ENCODE measurements at places on chromosomes 3 and 15.

GRCh38 chr3:60652829-60653228 is 598.4 kb downstream of the FHIT start:
- DNase-seq = no peak

DNA sequence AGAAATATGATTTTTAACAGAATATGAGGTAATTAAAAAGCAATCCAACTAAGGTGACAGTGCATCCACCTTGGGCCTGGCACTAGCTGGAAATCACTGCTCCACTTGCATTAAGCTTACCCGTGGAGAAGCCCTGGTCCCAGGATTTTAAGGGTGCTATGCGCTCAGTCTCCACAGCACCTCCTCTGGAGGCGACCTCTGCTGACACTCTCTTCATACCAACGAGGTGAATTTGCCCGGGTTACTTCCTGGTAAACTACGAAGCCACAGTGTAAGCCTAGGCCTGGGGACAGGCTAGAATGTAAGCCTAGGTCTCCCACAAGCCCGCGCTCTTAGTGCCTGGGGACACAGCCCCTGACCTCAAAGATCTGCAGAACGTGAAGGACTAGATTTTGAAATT is 793 bp downstream of the APOD start:
- DNase-seq = no peak

DNA sequence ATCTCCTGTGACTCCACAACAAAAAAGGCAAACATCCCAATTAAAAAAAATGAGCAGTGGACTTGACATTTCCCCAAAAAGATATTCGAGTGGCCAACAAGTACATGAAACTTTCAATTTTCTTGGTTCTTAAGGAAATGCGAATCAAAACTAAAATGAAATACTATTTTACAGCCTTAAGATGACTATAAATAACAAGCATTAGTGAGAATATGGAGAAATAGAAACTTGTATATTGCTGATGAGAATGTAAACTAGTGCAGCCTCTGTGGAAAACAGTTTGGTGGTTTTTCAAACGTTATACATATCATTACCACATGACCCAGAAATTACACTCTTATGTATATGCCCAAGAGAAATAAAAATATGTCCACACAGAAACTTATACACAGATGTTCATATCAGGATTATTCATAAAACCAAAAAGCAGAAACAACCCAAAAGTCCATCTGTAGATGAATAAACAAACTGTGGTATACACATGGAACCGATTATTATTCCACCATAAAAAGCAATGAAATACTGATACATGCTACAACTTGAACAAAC is 153.2 kb upstream of the GPR149 start:
- no peak for DNase-seq

- no peak for DNase-seq
These were observed 93.1 kb downstream of the FRMD5 start for GRCh38 chr15:44101944-44102343.

DNA sequence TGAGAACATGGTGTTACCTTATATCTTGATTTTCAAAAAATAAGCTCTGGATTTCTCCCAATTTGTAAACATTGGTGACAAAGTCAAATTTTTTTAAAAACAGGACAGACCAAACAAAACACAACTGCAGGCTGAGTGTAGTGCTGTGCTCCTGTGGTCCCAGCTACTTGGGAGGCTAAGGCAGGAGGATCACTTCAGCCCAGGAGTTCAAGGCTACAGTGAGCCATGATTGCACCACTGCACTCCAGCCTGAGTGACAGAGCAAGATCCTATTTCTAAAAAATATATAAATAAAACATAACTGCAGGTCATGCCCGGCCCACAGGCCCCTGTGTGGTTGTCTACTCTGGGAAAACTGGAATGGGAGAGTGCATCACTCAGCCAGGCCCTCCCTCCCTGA is 4.0 kb upstream of the ZXDC start:
- no peak for DNase-seq

GRCh38 chr3:139264375-139264774 is 79.4 kb upstream of the MRPS22 start:
- no peak for DNase-seq

GRCh38 chr3:60399292-60399691 is 852.0 kb downstream of the FHIT start:
- DNase-seq = no peak

DNA sequence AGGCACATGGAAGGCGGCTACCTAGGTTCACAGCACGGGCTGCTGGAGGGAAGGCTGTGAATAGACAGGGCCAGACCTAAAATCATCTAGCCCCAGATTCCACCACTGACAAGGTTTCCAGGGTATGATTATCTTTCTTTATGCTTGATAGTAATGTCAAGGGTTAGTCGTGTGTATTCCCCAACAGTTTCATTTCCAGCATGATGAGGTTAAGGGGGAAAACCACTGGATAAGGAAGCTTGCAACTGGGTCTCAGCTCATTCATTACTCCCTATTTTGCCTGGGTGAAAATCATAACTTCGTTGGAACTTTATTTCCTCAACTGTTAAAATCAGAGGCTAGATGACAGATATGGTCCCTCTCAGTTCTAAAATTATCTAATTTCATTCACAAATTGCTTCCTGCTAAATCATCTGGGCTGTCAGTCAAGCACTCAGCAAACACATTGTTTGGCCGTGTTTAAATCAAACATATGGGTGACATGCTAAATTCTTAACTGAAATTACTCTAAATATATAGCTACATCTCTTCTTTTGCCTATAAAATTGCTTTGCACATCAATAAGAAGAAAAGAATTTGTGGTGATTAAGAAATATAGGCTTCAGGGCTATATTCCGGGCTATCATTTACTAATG is 111.7 kb downstream of the CYP19A1 start:
- DNase-seq = no peak

DNA sequence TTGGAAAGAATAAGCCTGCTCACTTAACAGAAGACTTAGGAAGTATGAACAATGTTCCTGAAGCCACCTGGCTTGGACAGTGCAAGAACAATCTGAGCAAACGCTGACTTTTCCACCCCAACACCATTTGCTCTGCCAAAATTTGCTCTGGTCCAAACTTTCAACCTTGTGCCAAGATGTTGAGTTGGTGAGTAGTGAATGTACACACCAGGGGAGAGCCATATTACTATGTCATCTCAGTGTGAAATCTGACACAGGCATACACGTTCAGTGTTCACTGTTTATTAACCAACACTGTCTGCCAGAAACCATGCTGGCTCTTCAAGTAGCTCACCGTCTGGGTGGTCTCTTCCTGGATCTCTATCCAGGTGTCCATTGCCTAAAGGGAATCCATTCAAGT is 152.9 kb upstream of the LPP start:
- DNase-seq = no peak

DNA sequence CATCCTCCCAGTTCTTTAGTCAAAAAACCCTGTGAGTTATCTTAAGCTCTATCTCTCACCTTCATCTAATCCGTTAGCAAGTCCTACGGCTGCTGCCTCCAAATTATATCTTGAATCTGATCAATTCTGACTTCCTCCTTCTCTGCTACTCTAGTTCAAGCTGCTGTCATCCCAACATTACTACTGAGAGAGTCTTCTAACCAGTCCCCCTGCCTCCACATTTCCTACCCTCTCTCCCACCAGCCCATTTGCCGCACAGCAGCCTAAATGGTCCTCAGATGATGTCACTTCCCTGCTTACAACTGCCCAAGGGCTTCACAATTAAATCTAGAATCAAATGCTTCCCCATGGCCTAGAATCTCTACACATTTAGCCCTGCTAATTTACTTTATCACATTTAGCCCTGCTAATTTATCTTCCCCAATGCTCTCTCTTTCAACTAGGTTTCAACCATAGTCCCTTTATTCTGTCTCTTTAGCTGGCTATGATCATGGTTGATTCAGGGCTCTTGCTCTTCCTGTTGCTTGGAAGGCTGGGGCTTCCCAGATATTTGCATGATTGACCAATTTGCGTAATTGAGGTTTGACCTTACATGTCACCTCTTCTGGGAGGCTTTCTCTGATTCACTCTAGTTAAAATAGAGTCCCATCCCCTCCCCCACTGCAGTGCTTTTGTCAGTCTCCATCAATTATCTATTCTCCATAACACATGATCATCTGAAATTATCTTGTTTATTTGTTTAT is 11.0 kb upstream of the ARL14 start:
- DNase-seq = no peak

DNA sequence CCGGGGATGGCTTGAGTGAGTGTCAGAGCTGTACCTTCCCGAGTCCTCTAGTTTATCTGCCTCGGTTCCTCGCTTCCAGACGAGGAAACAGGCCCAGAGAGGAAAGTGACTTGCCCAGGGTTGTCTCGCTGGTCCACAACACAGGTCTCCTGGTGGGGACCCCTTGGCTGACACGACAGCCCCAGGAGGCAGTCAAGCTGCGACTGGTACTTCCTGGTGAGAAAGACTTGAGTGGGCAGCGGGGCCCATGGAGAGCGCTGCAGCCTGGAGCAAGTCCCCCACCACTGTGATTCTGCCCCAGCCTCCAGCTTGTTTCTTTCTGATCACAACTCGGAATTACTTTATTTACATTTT is 600 bp upstream of the CHRNA5 start:
- no peak for DNase-seq

- no peak for DNase-seq
These were observed 58.1 kb downstream of the RSRC1 start for GRCh38 chr3:158167737-158168557.

DNA sequence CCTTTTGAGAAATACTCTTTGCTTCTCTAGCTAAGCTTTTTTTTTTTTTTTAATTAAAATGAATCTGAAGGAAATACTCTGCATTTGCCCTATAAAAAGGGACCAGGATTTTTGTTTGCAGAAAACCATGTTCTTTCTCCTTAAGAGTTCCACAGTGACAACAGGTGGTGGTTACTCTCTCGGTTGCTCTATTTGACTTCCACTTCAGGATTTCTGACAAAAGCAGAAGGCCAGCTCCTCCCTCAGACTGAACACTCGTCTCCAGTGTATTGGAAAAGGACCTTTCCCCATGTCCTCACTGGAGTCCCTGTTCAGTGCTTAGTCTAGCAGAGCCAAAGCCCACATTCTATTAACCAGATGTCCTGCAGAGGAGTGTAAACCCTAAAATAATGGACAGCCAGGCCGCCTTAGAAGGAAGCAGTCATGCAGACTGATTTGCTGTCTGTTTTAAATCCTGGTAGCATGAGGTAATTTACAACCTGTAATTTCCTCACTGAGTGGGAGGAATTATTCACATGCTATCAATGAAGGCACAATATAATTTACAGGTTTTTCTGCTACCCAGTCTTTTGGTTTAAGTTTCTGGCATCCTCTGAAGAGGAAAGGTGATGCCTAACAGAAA is 599.3 kb downstream of the PYDC2 start:
- DNase-seq = no peak

DNA sequence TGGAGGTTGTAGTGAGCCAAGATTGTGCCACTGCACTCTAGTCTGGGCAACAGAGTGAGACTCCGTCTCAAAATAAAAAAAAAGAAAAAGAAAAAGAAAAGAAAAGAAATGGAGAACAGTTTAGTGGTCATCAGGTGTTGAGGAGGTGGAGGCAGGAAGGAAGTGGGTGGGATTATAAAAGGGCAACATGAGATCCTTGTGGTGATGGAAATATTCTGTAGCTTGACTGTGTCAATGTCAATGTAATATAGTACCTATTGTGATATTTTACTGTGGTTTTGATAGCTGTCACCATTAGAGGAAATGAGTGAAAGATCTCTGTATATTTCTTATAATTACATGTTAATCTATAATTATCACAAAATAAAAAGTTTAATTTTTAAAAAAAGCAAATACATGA is 60.8 kb downstream of the TRAT1 start:
- no peak for DNase-seq

DNA sequence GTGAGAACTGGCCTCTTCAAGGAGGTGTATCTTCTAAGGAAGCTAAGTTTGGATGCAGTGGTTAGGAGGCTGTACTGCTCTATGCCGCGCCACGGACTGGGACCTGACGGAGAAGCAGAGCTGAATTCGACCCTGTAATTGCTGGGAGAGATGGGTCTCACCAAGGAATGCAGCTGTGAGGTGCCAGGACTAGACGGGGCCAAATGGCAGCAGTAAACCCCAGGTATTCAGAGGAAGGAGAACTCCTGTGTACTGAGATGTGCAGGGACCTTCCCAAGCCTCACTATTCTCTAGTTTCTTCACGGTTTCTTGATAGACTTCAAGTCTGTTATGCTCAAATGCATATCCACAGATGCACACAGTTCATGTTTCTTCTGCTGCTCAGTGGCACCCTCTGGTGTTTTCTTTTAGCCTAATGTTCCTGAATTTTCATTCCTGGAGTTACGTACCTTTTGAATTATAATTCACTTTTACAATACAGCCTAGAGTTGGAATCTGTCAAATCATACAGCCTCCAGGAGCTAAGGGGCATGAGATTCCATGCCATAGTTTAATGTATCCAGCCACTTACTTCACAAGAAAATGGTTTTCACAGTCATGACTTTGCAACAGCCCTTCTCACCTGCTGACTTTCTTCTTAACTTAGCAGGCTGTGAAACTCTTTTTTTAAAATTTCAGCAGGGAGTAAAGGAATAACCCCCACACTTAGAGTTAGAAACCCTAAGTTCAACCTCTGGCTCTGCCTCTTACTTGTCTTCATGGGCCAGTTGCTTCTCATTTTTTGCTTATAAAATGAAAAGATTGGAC is 61.8 kb downstream of the GLDN start:
- DNase-seq = no peak

DNA sequence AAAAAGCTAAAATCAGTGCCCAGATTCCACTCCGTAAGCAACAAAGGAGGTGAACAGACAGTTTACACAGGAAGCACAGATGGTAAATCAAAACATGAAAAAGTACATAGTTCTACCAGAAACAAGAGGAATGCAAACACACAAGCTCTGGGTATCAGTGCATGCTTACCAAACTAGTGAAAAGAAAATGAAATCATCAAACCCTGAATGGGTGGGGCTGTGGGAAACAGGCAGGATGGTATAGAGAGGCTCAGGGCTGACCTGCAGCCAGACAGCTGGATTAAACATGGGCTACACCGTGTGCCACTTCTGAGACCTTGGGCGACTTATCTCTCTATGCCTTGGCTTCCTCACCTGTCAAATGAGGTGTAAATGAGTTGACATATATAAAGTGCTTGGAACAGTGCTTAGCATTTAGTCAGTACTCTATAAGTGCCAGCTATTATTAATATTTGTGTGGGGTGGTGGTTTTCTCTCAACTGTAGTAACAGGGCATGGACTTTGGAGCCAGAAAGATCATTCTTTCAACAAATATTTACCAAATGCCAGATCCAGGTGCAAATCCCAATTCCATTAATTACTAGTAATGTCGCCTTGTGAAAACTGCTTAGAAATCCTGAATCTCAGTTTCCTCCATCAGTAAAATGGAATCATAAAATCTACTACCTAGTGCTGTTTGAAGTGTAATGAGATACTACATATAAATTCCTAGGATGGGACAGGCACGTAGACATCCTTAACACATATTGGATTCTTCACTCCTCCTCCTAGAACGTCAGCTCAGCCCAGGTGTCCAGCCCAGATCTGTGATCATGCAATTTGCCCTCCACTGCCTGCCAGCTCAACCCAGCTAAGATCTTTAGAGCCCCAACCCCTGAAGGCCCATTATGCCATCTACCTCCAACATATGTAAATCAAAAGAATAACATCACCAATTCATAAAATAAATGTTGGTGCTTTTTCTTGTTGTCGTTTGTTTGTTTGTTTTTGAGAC is 55.5 kb upstream of the SMAD3 start:
- no peak for DNase-seq
